GM06990 (cell line): ENCODE measurements at places on chromosomes 12 and 14.

DNA sequence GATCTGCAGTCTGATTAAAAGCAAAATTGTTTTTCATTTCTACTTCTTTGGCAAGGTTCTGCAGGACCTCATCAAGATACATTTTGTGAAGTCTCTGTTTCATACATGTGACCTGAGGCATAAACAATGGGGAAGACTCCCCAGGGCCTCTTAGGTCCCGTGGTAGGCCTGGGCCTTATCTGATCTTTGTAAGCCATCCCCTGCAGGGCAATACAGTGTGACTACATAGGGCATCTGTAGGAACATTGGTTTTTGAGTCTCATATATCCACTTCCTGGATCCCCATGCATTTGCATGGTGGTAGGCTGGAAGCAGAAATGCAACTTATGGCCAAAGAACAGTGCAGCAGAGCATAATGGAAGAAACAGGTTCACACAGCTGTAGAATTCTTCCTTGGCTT is 6.0 kb downstream of the FAR2 start:
- DNase-seq, result no peak

DNA sequence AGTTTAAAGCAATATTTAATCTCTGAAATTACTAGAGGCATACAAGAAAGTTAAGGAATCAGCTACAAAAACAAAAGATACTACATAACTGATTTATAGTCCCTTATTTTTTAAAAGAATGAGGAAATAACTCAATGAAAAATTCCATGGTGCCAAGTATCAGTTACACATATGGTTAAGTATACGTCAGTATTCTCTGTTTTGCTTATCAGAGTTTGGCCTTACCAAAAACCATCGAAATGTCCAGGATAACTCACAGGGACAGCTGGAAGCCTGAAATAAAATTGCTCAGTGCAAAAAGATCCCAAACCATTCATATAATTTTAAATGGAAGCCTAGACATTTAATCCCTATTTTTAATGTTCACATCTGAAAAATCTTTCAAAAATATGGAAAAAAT is 3.6 kb downstream of the CFL2 start:
- DNase-seq, result no peak

DNA sequence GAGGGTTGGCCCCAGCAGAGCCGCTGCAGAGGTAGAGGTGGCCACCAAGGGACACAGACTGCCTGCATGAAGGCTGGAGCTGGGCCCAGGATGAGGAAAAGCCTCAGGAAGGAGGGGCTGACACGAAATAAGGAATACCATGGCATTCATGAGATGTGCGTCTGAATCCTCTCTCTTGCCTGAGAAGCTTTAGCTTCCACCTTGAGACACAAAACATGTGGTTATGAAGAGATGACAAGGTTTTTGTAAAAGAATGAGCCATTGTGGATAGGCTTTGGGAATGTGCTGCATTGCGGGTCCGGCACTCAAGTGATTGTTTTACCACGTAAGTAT is 82.7 kb downstream of the DAD1 start:
- DNase-seq, result no peak

DNA sequence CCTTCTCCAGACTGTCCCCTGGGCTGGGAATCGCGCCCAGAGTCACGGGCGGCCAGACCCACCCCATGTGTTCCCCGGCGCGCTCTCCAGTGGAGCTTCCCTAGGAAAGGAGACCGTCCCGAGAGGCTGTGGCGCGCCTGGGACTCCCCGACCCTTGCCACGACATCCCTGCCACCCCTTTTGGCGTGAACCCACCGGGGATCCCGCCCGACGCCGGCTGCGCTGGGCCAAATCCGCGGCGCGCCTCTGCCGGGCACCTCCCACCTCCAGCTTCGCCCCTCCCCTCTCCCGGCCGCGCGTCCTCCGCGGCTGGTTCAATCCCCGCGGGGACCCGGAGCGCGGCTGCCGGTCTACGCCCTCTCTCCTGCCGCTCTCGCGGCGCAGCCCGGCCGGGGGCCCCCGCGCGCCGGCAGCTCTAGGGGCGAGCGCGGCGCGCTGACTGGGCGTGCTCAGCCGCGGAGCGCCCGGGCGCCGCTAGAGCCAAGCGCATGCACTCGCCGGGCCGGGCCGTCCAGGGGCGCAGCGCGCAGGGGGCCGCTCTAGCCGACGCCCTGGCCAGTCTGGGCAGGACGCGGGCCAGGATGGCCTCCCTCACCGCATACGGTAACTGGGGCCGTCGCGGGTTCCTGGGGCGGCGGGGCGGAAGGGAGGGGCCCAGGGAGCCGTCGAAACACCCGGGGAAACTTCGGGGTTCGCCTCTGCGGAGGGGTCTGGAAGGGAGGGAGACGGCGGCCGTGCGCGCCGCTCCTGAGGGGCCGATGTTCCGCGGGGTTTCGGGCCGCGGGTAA is 77.4 kb upstream of the ANO4 start:
- DNase-seq, result no peak

DNA sequence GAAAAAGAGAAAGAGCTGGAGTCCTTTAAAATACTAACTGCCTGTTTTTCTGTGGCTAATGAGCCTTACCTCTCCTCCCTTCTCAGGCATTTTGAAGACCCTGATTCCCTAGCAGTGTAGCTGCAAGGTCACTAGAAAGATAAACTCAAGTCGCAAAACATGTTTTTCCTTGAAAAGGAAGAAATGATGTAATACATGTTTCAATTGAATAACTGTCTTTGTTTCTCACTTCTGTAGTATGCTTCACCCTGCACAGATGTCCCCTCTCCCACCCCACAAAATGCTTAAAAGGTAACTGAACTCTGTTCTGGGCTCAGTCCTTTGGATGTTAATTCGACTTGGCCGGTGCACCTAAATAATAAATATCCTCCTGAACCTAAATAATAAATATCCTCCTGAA is 1350.3 kb downstream of the TMEM121 start:
- DNase-seq, result no peak

DNA sequence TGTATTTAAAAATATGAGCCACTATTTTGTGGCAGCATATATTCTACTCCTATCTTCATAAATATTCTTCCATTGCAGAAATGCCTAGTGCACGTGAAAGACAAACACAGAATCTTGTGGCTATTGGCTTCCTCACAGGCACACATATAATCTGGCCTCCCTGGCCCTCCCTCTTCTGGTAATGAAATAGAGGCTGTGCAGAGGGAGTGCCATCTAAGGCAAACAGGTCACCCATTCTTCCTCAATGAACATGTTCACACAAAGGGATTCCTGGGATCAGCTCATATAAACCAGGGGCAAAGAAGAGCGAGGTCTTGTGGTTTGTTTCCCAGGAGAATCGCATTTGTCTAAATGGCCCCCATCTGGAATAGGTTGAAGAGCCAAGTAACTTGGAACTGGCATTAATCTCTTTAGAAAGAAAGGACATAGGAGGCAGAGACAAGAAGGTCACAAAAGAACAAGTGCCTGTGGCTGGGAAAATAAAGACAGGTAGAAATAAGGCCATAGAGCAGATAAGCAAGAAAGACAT is 171.6 kb upstream of the PTPRQ start:
- no peak for DNase-seq

- no peak for DNase-seq
Measured at GRCh38 chr12:93167331-93167730, 210.4 kb upstream of the NUDT4 start.

GRCh38 chr12:138898-139534 is 72.4 kb downstream of the IQSEC3 start:
- DNase-seq, result no peak

DNA sequence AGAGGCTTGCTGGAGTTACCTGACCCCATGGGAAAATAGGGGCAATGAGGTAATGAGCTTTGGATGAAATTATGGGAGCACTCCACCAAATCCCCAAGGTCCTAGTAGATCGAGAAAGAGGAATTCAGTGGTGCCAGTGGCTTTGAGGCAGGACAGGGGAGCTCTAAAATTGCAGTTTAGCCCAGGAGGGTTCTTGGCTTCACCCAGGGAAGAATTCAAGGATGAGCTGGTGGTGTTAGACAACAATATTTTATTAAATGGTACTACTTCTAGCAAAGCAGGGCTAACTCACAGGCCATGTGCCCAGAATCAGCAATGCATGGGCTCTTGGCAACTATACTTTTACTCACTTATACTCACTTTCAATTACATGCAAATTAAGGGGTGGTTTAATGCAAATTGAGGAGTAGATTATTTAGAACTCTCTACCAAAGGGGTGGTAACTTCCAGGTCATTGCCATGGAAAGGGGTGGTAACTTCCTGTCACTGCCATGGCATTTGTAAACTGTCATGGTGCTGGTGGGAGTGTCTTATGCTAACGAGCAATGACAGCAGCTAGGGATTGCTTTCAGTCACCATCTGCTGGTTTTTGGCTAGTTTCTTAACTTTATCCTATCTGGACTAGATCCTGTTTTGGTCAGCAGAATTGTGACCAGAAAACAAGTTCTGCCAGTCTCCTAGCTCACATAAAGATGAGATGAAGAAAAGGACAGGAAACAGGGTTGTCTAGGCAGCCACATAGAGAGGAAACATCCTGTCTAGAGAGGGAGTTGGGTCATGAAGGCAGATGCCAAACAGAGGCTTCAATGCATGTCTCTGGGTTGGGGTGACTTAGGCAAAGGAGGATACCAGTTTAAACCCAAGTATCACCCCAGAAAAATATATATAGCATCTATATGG is 64.7 kb downstream of the ZNF641 start:
- DNase-seq, result no peak
